ENCODE measurements at places on chromosomes 12 and 14. TPM values are rescaled to one million over a fixed set of nuclear protein-coding genes. Genes with fewer than 3 reads are reported as not detected.

TMEM229B gene
- 0.31 TPM for polyA plus RNA-seq

FSCB gene
- not detected for polyA plus RNA-seq

HCAR1 gene
- 0.32 TPM for polyA plus RNA-seq

GSC gene
- polyA plus RNA-seq, result 0.88 TPM

C1S gene
- polyA plus RNA-seq, result 138 TPM

DHRS4L2 gene
- 9.2 TPM for polyA plus RNA-seq

RTL1 gene
- 69.2 TPM for polyA plus RNA-seq

PPFIA2 gene
- 1.3 TPM for polyA plus RNA-seq

ESRRB gene
- polyA plus RNA-seq, result 2.7 TPM

DNA sequence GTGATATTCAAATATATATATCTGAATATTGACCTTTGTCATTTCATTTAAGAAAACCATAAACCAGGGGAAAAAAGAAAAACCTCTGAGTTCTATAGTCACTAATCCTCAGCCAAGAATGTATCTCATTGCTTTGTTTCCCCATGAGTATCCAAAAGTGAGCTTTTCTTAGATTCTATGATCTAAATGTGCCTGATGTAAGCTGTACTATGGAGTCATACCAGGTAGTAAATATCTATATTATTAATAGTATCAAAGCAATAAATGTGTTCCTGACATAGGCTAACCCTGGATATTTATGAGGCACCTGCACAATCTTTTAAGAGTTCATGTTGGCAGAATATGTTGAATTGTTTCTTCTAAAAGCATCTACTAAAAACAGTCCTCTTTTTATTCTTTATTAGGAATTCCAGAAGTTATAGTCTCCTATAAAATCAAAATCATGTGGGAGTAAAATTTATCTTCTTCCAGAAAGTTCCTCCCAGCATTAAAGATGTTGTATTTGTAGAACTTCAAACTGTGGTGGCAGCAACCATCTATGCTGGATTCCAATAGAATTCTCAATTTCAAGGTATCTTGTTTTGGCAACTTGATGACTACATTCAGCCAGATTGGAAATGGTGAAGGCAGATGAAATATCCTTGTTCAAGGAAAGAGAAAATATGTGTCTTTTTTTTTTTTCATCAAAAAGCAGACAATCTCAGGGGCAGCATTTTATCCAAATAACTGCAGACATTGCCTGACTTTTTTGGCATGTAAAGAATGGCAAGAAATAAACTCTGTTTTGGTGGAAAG lies 139.7 kb upstream of the RASSF8 start:
- peak; percentile 32 for DNase-seq

- DNase-seq, result no peak
Observed at GRCh38 chr12:4448943-4449850, 3.6 kb upstream of the FGF6 start.

GRCh38 chr14:24851837-24852236 lies 198.1 kb downstream of the STXBP6 start:
- no peak for DNase-seq

GRCh38 chr14:32941668-32942065 lies 3.0 kb downstream of the NPAS3 start:
- no peak for DNase-seq

GRCh38 chr14:59510966-59511365 lies 26.6 kb downstream of the JKAMP start:
- DNase-seq, result no peak

DNA sequence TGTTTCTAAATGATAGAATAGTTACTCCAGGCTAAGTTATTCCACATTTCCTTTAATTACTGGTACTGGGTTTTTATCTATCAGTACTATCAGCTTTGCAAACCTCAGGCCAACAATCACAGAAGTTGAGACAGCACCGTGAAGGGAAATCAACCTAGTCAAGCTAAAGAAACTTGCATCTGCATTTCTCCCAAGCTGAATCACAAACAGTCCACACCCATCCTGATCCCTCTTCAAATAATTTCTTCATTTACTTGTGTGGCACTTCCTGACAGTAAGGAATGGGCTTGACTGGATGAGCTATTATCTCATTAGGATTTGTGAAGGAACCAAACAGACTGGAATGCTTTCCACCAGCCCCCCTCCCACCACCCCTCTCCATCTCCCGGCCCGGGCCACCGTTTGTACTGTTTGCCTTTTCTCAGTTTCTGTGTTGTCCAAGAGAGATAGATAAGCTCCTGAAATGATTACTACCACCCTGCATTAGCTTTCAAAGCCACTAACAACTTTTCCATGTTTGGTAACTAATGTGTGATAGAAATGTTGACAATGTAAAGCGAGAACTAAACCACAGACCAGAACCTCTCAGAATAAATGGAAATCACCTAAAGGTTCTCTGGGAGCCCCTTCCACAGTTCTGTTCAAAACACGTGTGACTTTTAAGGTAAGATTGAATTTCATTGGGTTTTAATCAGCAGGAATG lies 236.3 kb downstream of the SLC25A21 start:
- DNase-seq, result no peak

DNA sequence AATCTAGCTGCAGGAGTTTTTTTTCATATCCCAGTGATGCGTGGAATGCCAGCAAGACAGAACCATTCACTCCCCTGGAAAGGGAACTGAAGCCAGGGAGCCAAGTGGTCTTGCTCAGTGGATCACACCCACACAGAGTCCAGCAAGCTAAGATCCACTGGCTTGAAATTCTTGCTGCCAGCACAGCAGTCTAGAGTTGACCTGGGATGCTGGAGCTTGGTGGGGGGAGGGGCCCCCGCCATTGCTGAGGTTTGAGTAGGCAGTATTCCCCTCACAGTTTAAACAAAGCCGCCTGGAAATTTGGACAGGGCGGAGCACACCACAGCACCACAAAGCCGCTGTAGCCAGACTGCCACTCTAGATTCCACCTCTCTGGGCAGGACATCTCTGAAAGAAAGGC lies 86.9 kb upstream of the STXBP6 start:
- DNase-seq, result no peak

- DNase-seq, result no peak
Observed at GRCh38 chr12:2068653-2069052, 15.9 kb downstream of the CACNA1C start.

DNA sequence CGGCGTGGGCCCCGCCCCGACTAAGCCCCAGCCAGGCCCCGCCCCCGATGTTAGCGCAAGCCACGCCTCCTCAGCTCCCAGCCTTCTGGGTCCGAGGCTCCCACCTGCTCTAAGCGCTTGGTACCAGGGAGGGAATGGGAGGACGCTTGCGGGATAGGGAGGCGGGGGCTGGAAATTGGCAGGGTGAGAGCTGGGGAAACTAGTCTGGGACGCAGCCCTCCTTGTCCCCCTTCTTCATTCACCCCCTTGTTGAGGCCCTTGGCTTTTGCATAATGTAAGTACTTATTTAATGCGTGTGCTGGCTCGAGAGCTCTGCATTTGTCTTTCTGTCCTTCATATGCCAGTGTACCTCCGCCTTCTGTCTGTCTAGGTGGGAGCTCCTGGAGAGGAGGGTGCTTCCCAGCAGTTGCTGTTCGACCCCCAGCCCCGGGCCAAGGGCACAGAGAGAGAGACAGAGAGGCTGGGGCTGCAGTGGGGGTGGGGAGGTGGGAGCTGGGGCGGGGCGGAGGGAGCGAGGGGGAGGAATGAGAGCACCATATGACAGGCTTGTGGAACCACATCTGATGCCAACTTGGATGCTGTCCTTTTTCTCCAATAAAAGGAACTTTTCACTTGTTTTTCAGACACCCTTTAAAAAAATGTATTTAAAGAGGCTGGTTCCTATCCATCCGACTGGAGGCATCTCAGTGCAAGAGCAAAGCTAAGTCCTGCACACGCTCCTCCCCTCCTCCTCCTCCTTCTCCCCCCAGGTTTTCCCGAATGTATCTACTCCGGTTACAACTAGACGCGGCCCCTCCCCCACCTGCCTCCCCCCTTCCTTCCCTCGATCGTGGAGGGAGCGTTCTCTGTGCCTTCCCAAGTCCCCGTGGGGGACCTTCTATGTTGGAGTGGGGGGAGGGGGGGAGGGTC lies 25.6 kb upstream of the MAP1LC3B2 start:
- DNase-seq, result peak; percentile 88

DNA sequence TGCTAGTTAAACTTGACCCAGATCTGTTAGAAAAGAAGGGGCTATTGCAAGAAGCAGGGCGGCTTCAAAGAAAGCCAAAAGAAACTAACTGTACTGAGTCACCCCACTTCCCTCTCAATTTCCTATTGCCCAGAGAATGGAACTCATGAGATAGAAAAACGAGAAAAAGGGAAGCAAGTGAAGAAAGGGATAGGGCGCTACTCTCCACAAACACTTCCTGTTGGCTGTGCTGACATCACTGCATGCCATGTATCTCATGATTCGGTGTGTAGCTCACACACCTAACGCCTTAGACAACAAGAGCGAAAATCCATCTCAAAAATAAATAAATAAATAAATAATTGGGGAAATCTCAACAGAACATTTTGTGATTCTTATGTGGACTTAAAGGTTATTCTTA lies 13.0 kb upstream of the P2RX4 start:
- no peak for DNase-seq

DNA sequence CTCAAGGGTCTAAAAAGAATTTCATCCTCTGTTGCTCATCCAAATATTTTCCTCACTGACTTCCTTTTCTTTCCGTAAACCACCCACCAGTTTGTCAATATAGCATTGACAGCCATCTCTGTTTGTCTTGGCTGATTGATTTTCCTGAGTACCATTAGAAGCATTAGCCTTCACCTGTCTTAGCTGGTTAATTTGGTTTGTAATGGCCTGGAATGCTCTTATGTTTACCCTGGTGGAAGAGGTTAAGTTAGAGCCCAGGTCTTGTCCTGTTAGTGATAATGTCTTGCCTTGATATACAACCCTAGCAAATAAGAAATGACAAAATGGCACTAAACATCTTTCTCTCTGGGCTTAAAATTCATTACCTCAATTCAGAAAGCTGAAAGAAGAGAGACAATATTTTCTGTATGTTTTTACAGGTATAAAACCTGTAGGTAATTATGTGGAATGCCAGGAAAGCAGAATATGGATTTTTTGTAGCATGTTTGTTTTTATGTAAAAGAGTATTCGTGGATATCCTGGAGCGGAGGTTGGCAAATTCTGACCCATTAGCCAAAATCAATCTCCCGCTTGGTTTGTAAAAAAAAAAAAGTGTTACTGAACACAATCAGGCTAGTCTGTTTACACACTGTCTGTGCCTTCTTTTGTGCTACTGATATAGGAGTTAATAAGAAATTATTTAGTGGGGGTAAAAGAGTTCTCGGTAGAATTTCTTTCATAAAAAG lies 224.4 kb upstream of the DAAM1 start:
- DNase-seq, result no peak

- DNase-seq, result no peak
Observed at GRCh38 chr14:104087981-104088850, 2.7 kb downstream of the ASPG start.

- DNase-seq, result no peak
Observed at GRCh38 chr14:94938016-94938415, 168.1 kb upstream of the GSC start.

DNA sequence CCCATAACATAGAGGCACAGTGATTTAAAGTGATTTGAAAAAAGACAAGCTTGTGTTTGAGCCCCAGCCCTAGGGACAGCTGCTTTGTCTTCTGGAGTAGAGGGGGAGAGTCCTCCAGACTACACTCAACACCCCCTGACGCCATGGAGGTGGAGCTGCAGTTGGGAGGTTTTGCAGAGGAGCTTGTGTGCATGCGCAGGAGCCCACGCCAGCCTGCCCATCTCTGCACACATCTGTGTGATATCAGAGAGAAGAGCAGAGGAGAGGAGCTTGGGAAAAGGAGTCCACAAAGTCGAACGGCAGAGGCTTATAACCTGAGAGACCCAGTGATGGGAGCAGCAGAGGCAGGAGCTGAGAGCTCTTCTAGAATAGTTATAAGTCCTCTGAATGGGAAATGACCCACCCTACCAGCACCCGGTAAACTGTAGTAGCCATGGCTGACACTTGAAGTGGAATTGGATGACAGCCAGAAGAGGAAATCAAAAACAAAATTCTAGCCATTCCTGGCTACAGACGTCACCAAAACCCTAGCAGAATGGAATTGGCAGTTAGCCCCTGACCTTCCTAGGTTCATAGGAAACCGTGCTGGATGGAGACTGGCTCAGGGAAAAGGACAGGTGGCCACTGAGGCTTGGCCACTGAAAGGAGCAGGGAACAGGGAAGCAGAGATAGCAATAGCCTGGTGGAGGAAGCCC lies 185.1 kb upstream of the VASH1 start:
- no peak for DNase-seq

DNA sequence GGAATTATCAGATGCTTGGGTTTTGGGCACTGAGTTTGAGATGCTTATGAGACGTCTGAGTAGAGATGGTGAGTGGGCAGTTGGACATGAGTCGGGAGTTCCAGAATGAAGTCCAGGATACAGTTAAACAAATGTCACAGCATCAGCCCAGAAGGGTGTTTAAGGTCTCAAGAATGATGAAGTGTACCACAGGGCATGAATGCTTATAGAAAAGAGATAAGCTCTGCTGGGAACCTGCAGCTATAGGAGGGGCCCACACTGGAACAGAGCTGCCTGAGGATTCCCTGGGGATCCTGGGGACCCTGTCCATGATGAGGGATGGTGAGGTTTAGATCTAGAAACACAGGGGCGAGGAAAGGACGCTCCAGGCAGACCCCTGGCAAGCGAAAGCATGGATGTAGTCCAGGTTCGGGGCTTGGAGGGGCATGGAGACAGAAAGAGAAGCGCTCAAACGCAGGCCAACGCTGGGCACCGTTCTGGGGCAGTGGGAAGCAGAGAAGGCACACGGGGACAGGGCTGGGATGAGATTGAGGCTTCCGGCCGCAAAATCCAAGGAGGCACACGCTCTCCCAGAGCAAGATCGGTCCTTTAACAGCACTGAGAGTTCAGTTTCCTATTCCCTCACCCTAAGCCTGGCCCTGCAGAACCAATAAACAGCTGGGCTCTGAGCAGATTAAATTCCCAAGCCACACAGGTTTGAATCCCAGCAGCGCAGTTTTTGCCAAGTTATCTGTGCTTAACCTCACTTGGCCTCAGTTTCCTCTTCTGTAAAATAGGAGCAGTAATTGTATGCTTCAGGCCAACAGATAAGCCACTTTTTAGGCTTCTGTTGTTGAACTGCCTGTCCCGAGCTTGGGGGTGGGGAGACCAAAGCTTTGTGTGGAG lies 52.9 kb downstream of the EID3 start:
- no peak for DNase-seq

DNA sequence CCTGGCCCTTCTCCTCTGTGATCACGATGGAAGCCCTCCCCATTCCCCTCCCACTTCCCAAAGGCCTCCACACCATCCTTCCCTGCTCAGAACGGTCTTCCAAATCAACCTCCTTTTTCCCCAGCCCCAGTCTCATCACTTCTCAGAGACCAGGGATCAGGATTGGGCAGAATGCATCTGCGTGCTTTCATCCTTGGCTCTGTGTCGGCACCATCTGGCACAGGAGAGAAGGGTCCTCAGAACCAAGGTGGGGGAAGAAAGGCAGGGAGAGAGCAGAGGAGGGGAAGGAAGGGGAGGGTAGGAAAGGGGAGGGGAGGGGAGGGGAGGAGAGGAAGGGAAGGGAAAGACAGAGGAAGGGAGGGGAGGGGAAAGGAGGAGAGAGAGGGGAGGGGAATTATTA lies 52.4 kb upstream of the FICD start:
- no peak for DNase-seq

GRCh38 chr12:132803125-132803524 lies 25.5 kb downstream of the GOLGA3 start:
- DNase-seq, result no peak
